CD4-positive, alpha-beta T cell (primary cell): ENCODE measurements at places on chromosomes 4 and X. TPM values are rescaled to one million over a fixed set of nuclear protein-coding genes. Genes with fewer than 3 reads are reported as not detected.
A peak's percentile ranks its signal among the peaks of the same experiment; 100 is the strongest.

DNA sequence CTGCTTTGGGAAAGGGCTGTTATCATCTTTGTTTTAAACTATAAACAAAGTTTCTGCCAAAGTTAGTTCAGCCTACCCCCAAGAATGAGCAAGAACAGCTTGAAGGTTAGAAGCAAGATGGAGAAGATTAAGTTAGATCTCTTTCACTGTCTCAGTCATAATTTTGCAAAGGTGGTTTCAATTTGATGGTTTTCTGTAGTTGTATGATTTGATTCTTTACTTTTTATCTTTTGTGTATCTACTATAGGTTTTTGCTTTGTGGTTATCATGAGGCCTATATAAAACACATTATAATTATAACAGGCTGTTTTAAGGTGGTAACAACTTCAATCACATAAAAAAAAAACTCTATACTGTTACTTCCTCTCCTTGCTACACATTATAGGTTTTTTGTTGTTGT, 35.4 kb upstream of the ALG13 start:
- no peak for DNase-seq

- DNase-seq: no peak
Measured at GRCh38 chrX:85516131-85516530, 136.7 kb upstream of the POF1B start.

- no peak for DNase-seq
Measured at GRCh38 chrX:107485013-107485412, 35.6 kb downstream of the FRMPD3 start.

DNA sequence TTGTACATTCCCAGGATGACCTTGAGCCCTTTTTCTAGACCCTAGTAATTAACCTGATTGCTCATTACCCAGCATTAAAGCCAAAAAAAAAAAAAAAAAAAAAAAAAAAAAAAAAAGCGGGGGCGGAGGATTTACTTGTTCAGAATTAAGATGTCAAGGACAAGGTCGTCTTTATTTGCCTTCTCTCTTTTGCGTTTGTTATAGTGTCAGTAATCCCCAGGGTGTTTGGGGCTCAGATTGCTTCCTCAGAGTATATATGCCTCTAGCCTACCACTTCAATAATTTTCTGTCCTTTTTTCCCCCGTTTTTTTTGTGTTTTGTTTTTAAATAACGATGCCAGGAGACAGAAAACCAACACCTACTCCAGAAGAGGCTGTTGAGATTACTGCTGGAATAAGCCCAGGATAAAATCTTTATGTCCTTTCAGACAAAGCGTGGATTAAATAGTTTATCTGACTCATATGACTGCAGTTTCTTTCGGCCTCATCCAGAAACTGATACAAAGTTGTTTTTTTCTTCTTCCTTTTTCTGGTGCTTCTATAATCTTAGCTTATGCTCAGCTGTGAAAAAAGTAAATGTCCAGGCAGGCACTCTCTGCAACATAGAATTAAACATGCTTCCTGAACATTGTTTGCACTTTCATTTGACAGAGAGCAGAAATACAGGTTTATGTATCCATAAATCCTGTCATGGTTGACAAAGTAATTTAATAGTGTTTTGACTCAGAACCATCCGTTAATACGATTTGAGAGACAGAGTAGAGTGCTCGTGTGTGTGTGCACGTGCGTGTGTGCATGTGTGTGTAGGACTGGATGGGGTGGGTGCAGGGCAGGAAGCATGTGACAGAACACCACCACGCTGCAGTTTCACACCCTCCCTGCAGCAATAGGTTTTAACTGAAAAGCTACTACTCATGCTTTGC, 138.6 kb downstream of the AFF1 start:
- peak; percentile 39 for DNase-seq

SMR3B gene
- total RNA-seq: not detected

ARHGAP36 gene
- total RNA-seq: not detected

NSG1 gene
- 10.3 TPM for total RNA-seq

ASB12 gene
- total RNA-seq: not detected

PNMA6A gene
- 0.25 TPM for total RNA-seq
